ENCODE measurements at places on chromosomes 5 and 9.

- DNase-seq, result no peak
These were observed 154.8 kb downstream of the FBXL7 start for GRCh38 chr5:15654779-15655178.

DNA sequence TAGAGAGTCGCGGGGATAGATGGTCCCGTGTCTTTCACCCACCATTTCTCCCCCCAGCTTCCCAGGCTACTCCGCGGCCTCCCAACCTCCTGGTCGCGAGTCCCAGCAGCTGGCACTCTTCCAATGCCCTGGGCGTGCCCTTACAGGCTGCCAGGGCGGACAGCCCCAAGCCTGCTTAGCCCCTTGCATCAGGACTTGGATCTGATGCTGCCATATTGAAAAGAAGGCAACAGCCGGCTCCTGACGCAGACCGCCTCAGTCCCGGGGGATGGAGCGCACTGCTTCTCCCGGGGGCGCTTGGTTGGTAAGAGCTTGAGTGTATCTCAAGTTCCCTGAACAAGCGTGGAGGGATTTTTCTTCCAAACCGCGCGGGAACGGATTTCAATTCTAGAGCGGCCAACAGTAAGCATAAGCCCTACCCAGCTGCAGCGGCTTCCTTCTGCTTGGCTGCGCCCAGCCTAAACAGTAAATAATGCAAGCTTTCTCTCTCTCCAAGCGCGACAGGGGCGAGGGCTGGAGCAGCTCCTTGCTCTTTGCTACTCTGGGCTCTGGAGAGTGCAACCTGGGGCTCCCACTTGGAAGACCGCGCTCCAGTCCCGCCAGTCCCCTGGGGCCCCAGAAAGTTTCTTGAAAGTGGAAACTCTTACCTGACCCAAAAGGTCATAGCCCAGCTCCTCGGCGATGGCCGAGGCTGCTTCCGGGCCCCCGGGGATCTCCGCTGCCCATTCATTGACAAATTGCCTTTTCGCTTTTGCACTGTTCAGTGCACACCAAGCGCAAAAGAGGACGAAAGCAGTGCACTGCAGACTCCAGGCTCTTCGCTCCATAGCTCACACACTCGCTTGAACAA, 607 bp downstream of the PCSK1 start:
- no peak for DNase-seq

DNA sequence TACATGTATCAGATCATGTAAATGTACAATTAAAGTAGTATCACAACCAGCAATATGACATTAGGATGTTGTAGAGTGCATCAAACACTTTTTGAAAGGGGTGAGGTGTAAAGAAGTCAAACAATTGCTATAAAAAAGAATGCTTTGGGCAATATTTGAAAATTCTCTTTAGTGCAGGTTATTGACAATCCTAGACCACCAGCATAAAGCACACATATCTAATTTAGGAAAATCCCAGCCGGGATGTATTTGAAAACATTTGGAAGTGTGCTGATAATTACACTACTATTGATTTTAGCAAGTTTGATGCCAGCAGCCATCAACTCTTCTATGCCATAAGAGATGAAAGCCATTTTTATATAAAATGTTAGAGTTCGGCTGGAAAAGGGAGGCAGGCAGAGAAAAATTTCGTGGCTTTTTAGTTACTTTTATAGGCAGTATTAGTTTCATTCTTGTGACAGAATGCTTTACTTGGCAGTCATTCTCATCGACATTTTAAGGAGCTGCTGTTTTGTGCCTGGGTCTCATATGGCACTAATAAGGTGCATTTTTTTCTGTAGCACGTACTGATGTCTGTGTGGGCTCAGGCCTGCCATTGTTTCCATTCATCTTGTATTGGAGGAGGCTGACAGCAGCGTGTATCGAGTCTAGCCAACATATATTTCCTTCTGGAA, 285.7 kb downstream of the AOPEP start:
- no peak for DNase-seq

DNA sequence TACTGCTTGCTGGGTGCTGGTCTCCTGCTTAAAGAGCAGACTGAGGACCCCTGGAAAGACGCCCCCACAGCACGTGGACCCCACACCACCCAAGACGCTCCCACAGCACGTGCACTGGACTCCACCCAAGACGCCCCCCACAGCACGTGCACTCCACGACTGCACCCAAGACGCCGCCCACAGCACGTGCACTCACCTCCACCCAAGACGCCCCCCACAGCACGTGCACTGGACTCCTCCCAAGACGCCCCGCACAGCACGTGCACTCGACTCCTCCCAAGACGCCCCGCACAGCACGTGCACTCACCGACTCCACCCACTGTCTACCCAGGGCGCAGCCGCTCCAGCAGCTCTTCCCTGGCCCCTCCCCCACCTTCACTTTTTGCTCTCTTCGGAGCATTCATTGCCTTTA, 50.5 kb downstream of the EHMT1 start:
- DNase-seq, result no peak

GRCh38 chr9:89956907-89957306, 352.1 kb downstream of the GADD45G start:
- DNase-seq, result no peak

GRCh38 chr5:54176066-54176830, 134.1 kb downstream of the ARL15 start:
- no peak for DNase-seq

DNA sequence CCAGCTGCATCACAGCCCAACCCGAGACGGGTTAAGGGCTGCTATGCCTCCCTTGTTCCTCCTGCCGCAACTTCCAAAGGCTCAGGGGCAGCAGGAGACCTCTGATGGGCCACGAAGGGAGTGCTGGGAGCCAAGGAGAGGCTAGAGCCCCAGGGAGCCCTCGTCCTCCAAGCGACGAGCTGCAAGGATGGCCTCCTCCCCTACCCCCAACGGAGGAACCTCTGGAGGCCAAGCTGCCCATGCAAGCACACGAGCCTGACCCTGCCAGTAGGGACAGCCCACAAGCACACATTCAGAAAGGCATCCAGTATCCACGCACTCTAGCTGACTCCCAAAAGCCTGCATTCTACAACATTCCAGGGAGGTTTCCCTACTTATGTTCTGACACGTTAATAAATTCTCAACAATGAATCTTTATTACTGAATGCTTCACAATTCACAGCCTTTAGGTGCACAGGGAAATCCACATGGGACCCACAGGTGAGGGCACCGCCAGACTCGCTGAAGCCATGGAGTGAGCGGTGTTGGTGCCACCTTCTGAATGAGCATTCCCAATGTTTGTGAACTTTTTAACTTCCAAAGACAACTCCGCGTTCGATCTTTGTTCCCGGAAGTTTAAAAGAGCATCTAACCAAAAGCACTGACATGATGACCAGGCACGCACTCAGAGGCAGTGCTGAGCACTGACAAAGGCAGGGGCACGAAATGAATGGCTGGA, 28.7 kb downstream of the IPPK start:
- DNase-seq, result no peak

DNA sequence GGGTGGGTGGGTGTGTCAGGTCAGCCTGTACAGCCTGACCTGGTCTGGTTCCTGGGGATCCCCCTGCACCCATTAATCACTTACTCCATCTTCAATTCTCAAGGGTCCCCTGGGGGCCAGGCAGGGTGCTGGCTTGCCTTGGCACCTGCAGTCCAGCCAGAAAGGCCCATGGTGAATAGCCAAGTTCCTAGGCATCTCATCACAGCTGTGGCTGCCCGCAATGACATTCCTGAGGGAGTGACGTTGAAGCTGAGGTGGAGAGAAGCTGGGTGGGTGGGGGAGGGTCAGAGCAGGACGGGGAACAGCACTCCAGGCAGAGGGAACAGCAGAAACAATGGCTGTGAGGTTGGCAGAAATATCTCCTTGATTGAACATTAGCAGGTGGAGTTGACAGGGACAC, 10.6 kb downstream of the HMCN2 start:
- DNase-seq, result no peak

DNA sequence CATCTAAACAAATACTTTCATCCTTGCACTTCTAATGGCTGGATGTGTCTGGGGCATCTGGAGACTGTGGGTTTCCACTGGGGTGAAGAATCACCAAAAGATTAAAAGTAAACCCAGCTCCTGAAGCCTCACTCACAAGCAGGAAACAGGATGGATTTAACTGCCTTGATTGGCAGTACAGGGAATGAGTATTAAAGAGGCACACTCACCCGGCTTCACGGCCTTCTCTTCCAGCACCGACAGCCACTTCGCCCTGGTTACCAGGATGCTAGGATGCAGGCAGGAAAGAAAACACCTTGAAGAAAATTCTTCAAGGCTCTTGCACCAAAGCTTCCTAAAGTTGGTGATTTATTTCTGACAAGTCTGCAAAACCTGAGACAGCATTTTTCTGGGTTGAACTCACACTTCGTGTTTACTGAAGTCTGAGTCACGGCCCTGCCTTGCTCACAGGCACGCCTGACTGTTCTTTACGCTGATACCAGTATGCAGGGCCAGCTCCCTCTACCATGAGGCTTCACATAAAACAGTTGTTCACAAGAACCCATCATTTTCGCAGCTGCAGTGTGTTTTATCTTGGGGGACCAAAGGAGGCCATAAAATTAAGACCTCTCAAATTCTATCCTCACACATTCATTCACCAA, 56.5 kb upstream of the ZNF354A start:
- DNase-seq, result no peak

- no peak for DNase-seq
These were observed 65.2 kb downstream of the LRRC70 start for GRCh38 chr5:62643556-62644451.

GRCh38 chr9:78324068-78324650, 27.2 kb downstream of the PSAT1 start:
- DNase-seq, result no peak

DNA sequence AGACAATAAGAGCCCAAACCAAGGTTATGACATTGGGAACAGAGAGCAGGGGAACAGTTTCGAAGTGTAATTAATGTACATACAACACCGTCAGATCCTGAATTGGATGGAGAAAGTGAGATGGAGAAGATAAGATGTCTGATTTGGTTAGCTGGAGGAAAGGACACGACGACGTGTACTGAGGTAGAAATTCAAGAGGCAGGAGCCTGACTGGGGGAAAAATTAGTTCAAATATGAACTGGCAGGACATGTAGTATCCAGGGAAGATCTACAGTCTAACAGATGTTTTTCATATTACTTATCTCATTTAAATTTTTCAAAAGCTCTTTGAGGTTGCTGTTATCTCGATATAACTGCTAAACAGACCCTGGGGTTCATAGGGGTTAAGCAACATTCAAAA, 114.7 kb downstream of the TMEM232 start:
- no peak for DNase-seq

DNA sequence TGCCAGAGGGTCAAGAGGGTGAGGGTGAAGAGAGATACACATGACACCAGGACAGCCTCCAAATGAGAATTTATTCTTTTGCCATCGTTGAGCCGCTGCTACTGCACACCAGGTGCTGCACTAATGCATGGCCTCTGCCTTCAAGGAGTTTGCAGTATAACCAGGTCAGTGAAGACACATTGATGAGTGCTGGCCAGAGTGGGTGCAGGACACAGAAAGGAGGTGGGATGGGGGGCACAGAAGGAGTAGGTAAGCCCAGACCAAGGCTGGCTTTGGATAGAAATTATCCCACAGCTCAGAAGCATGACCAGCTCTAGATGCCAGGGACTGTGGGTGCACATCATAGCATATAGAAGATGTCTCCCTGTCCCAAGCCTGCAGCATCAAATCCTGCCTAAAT, 38.0 kb downstream of the FOXI1 start:
- no peak for DNase-seq

DNA sequence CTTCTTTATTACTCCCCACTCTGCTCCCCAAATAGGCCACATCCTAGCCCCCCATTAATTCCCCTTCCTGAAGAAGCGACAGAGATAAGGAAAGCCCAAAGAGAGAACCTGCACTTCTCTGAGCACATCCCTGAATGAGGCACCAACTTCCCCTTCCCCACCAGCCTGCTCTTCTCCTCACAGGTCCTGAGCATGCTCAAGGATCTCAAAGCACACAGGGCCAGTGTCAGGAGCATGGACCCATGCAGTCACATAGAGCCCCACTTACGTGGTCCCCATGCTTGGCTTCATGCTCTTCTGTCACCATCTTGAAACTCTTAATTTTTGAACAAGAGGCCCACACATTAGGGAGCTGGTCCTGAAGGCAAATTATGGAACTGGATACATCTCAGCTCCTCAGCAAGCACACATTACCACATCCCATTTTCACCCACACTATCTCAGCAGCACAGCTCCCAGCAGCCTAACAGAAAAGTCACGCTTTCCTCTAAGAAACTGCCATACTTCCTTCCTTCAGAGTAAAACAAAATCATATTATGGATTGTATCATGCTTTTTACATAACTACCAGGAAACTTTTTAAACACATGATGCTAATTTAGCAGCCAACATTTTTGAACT, 99.8 kb downstream of the NFIB start:
- DNase-seq, result no peak

- no peak for DNase-seq
These were observed 155.1 kb upstream of the OTULINL start for GRCh38 chr5:14426521-14426920.

DNA sequence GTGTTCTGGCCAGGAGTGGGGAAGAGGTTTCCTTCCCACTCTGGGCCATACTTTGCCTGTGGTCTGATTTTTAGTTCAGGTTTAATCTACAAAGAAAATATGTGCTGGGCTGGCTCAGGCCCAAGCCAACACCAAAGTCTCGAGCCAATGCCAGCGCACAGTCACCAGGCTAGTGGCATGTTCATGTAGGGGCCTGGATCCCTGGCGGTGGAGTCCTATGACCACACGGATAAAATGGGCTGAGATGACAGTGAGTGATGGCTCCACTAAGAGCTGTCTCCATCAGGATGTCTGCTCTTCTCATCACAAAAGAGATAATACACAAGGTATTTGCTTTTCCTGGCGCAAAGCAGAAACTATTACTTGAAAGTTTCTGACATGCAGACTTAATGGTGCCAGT, 92.9 kb upstream of the PTPN3 start:
- no peak for DNase-seq

DNA sequence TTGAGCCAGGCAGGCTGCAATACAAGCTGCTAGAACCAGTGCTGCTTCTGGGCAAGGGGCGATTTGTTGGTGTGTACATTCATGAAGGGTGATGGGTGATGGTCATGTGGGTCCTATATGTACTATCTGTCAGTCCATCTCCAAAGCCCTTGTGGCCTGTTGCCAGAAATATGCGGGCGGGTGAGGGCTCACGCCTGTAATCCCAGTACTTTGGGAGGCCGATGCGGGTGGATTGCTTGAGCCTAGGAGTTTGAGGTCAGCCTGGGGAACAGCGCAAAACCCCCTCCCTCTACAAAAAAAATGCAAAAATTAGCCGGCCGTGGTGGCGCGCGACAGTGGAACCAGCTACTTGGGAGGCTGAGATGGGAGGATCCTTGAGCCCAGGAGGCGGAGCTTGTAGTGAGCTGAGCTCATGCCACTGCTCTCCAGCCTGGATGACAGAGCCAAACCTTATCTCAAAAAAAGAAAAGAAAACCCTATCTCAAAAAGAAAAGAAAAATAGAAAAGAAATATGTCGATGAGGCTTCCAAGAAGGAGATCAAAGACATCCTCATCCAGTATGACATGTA, 45.0 kb upstream of the KLF4 start:
- DNase-seq, result no peak
